ENCODE measurements at places on chromosomes 6 and 20.
A peak's percentile ranks its signal among the peaks of the same experiment; 100 is the strongest.

DNA sequence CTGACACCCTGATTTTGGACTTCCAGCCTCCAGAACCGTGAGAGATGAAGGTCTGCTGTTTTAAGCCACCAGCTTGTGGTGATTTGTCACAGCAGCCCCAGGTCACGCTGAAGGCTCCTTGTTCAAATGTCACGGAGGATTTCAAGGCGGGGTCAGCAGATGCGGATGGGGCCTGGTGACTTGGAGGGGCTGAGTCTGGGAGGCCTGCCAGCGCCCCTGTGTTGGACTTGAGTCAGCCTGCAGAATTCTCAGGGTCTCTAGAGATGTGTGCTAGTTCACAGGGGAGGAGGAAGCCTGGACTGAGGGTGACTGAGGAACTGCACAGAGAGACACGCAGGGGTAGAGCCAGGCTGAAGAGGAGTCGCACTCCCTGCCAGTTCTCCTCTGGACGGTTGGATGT, 19.5 kb upstream of the TAF4 start:
- no peak for DNase-seq

DNA sequence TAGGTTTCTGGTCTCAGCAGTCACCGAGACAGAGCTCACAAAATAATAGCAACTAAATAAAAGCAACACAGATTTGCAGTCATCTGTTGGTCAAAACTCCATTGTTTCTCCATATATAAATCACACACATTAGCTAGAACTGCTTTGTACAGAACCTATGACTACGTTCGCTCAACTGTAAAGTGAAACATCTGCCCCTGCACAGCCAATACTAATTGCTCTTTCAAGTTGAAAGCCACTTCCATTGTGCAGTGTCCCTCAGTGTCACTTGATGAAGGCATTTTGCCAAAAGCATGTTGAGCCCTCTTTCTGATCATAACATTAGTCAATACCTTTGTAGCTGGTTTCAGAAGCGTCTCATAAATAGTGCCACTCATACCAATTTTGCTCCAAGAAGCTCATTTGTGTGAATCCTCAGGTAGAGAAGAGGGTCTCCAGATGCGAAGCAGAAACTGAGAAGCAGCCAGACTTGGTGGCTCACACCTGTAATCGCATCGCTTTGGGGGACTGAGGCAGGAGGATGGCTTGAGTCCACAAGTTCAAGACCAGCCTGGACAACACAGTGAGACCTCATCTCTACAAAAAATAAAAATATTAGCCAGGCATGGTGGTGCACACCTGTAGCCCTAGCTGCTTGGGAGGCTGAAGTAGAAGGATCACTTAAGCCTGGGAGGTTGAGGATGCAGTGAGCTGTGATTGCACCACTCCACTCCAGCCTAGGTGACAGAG, 68.9 kb downstream of the PERP start:
- no peak for DNase-seq

- peak; percentile 46 for DNase-seq
Measured at GRCh38 chr6:12245763-12246718, 44.1 kb upstream of the EDN1 start.

DNA sequence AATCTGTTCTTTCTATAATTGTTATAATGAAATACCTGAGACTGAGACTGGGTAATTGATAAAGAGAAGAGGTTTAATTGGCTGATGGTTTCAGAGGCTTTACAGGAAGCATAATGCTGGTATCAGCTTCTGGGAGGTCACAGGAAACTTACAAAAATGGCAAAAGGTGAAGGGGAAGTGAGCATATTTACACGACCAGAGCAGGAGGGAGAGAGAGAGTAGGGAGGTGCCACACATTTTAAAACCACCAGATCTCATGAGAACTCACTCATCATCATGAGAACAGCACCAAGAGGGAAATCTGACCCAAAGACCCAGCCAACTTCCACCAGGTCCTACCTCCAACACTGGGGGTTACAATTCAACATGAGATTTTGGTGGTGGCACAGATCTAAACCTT, 2.6 kb upstream of the SIRPB1 start:
- DNase-seq = no peak

GRCh38 chr6:169830876-169831275, 79.5 kb downstream of the ERMARD start:
- no peak for DNase-seq

DNA sequence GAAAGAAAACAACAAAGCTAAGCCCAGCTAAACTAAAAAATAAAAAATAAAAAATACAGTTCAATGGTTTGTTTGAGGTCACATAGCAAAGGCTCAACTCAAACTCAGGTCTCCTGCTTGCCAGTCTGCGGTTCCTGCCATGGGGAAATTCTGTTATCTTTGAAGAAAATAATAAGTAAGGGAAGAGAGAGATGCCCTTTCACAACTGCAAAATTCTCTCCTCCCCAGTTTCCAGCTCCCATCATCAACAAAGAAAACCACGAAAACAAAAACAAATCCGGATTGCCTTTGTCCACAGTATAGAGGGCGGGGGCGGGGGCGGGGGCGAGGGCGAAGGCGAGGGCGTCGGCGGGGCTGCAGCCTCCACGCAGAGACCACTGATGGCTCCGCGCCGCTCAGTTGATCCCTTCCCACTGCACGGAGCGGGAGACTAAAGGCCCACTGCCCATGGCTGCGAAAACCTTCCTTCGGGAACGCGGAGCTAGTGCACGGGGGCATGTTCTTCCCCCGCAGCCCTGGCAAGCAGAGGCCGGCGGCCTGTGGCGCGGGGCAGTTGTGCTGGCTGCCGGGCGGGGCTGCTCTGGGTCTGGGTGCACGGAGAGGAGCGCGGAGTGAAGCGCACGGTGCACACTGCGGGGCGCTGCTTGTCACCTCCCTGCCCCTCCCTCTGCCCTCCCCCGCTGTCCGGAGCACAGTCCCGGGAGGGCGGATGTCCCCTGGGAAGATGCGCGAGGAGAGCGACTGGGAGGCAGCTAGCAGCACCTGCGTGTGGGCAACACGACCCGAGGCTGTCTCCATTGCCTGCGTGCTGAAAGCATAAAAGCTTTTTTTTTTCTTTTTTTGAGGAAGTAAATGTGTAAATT, 54.1 kb upstream of the TPD52L1 start:
- peak; percentile 80 for DNase-seq

GRCh38 chr20:38121741-38122140, 43.3 kb downstream of the TGM2 start:
- DNase-seq = no peak

DNA sequence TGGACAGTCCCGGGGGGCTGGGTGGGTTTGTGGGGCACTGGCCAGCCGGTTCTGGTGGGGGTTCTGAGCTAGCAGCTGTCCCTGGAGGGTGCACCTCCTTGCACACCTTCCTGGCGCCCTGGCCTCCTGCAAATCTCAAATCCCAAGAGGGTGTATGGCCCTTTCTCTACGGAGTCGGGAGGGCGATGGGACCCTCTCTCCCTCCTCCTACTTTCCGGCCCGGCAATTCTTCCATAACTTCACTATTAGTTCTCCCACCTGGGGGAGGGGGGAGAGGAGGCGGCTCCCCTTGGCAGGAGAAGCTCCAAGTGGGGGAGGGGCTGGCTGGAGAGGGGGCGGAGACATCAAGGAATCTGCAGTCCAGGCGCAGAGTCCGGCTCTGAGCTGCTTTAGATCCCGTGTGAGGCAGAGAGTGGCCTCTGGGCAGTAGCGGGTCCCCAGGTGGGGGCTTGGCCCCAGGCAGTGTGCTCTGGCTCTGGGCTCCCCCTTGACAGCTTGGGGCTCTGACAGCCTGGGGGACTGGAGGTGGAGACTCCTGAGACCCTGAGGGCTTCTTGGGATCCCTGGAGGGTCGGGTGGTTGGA, 1.4 kb upstream of the LAMA5 start:
- no peak for DNase-seq

GRCh38 chr6:141452354-141452686, 680.4 kb upstream of the GJE1 start:
- DNase-seq = no peak

GRCh38 chr20:4613718-4614620, 107.7 kb upstream of the PRND start:
- peak; percentile 75 for DNase-seq

GRCh38 chr6:112979830-112980229, 632.7 kb downstream of the RFPL4B start:
- peak; percentile 63 for DNase-seq

- DNase-seq = no peak
Measured at GRCh38 chr20:60138256-60139220, 180.3 kb downstream of the CDH26 start.

GRCh38 chr6:29633534-29633905, 537 bp upstream of the GABBR1 start:
- no peak for DNase-seq

- peak; percentile 87 for DNase-seq
Measured at GRCh38 chr20:19993958-19994669, 23.0 kb upstream of the NAA20 start.

DNA sequence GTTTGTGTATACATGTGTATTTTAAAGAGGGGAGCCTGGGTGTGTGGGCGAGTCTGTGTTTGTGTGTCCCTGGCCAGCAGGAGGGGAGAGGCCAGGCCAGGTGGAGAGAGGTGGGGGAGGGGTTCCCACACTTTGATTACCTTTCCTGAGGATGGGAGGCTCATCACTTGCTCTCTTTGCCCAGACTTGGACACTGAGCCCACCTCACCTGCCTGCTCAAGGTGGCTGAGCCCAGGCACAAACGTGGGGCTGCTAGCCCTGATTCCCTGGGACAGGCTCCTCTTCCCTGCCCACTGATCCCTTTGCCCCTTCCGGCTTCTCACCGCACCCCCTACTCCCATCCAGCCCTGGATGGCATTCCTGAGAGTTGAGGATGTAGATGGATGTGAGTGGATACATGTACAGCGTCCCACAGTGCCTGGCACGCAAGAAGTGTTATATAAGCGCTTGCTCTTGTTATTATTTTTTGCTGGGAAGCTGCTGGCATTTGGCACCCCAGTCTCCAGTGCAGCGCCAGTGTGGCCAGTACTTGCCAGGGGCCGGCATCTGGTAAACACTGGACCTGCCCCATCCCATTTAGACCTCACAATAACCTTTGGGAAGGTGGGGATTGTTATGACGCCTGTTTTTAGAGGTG, 2.7 kb downstream of the CEBPB start:
- peak; percentile 83 for DNase-seq

DNA sequence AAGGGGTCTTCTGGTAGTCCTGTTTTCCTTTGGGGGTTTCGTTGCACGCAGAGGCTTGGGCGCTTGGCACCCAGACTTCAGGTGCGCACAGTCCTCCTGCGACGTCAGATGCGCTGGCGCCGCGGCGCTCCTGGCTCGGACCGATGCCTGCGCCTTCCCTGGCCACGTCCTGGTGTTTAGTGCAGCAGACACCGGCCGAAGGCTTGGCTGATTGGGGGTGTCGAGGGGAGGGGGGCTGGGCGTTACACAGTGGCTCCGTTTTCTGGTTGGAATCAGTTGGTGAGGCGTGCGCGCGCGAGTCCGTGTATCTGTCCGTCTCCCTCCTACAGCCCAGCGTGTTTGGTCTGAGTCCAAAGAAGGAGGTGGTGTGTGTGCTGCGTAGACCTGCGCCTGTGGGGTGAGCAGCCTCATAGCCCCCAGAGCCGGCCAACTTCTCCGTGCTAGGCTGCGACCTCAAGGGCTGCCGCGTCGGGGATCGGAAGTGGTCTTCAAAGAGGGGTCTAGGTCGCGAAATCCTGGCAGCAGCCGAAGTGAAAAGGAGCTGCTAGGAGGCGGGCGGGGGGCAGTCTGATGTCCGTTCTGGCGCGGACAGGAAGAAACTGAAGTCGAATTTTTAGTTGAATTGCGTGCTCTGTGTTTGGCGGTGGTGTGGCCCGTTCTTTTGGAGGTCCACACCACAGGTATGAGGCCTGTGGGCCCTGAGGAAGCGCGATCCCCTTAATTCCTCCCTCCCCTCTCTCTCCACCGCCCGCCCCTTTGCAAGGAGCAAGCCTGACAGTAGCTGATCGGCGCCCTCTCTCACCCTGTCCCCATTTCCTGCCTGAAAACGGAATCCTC, 1.5 kb downstream of the SYNDIG1 start:
- no peak for DNase-seq

- no peak for DNase-seq
Measured at GRCh38 chr6:123423130-123423529, 213.6 kb downstream of the TRDN start.

DNA sequence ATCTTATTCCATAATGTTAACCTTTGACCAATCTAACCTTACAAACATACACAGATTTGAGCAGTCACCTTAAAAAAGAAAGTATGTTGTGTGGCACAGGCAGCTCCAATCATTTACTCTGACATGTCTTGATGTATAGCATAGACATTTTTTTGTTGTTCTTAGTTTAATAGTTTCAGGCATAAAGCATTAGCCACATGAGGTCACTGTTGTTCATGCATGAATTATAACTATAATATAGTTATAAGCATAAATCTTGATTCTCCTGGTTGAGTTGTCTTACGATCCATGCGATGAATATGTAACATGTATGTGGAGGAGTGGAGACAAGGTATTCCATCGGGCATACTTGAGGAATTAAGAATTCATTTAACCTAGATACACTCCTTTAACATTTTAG, 26.1 kb upstream of the NKAIN2 start:
- peak; percentile 6 for DNase-seq

GRCh38 chr20:23205611-23206041, 119.5 kb upstream of the CD93 start:
- no peak for DNase-seq

GRCh38 chr6:15460110-15460727, 202.6 kb downstream of the DTNBP1 start:
- no peak for DNase-seq

DNA sequence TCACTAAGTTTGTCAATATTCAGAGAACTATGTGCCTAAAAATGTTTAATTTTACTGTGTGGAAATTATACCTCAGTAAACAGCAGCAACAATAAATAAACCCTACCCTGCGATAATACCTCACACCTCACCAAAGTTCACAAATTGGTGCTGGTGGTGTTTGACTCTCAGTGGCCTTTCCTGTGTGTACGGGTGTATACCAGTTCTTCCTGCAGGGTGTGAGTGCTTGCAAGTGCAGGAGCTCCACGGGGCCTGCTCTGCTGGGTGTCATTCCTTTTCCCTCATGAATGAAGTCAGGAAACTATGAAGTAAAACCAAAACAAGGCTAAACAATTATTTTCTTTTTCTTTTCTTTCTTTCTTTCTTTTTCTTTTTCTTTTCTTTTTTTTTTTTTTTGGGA, 4.1 kb upstream of the ENPP5 start:
- no peak for DNase-seq

- no peak for DNase-seq
Measured at GRCh38 chr6:101777646-101778045, 384.1 kb downstream of the GRIK2 start.

GRCh38 chr20:58069207-58069606, 159.2 kb downstream of the ANKRD60 start:
- DNase-seq = no peak

- no peak for DNase-seq
Measured at GRCh38 chr6:21504790-21505189, 88.8 kb upstream of the SOX4 start.

- no peak for DNase-seq
Measured at GRCh38 chr6:90739802-90740201, 152.9 kb upstream of the MAP3K7 start.

- no peak for DNase-seq
Measured at GRCh38 chr6:56742122-56742791, 99.6 kb upstream of the DST start.

GRCh38 chr20:3407040-3407770, at the start of gene DNAAF9:
Gene DNAAF9, minus strand, starts transcription at chr20:3407669. Its CDS starts 112 bp downstream, at chr20:3407557.
- peak; percentile 74 for DNase-seq
